ENCODE measurements at places on chromosomes 5 and 9.

DNA sequence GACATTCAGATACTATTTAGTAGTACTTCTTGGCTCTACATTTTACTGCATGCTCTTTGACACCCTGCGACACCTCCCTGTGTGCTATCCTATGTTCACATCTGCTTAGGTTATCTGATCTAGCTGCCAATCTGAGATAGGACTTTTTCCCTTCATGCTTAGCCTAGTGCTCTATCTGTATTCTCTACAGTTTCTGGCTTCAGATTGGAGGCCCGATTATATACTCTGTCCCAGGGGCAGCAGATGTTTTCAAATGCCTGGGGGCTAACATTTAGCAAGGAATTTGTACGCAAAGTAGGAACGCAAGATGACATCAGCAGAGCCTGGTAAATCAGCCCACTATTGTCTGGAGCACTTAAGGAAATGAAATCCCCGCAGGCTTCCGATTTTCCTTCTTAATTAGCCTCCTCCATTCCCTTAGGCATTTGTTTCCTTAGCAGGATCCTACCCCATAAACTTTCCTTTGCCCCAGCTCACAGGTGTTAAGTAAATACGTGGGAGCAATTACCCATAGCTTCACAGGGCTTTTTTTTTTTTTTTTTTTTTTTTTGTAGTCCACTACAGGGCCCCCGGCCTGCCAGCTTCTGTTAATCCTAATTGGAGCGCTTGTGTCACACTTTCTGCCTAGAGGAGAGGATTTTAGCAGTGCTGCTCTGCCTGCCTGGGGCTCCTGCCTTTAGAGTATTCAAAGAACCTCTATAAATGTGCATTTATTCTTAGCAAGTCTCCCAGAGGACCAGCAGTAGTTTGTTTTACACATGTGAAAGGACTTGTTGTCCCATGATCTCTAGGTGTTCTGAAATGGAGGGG, 61.1 kb upstream of the LPAR1 start:
- DNase-seq: no peak

- DNase-seq: no peak
Measured at GRCh38 chr9:104853683-104854082, 74.3 kb downstream of the ABCA1 start.

DNA sequence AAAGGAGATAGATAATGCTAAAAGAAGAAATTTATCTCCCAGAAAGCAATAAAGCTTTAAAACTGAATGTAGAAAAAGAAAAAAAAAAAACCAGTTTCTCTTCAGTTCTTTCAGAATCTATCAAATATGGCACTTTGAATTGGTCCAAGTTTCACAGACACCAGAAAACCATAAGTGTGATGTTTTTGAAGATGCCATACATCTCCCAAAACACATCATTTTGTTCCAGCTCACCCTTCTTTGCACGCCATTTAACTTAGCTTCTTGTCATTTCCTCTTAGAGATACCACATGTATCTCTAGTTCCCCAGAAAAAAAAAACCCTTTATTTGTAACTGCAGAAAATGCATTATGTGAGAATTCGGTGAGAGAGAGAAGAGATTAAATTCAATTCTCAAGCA, 46.1 kb upstream of the MAMDC2 start:
- DNase-seq: no peak

GRCh38 chr5:171549274-171549673, 129.8 kb downstream of the FGF18 start:
- DNase-seq: no peak

- DNase-seq: no peak
Measured at GRCh38 chr9:98214811-98215210, 22.4 kb upstream of the CORO2A start.

DNA sequence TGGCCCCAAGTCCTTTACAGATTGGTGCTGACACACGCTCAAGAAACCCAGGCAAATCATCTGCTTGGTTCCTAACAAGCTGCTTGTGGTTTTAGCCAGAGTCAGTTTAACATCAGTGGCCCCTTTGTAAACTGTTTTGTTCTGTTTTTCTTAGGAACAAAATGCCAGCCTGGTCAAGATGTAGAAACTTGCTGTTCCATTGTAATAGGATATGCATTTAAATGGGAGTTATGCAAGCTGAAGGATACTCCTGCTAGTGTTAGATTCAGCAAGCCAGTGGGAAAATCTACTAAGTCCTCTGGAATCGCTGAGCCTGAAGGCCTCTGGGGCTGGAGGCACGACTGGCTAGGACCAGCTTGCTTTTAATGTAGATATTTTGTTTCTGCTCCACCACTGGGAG, 391.1 kb downstream of the TLE4 start:
- no peak for DNase-seq

- no peak for DNase-seq
Measured at GRCh38 chr5:36720688-36721087, 114.3 kb downstream of the SLC1A3 start.

DNA sequence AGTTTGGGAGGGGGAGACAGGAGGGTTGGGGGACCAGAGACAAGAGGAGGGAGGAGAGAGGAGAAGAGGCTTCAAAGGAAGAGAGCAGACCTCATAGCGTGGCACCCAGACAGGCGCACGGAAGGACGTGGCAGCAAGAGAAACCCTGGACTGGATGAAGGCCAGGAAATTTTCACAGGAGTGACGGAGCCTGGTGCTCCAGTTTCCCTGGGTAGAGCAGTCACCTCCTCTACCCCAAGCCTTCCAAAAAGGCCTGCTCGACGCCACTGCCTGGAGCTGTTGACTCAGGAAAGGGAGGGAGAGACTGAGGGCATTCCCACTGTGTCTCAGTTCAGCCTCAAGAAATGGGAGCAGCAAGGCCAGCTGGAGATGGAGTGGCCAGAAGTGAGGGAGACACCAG, 19.3 kb downstream of the AK8 start:
- no peak for DNase-seq

- no peak for DNase-seq
Measured at GRCh38 chr5:77316871-77317661, 106.6 kb downstream of the PDE8B start.

DNA sequence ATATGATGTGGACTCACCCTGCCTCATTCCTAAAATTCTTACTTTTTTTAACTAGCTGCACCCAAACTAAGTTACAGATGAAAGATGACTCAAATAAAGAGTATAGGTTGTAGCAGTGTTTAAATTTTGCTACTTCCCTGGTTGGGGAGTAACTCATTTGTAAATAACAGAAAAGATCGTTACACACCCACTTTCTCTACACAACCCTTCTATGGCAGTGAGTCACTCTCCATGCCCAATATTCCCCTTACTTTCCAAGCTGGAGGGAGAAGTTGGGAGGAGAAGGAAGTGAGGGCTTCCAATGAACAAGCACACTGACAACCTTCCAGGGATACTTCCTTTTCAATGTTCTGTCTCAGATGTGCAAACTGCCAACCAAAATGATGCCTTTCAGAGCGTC, 1.9 kb downstream of the RASEF start:
- no peak for DNase-seq

GRCh38 chr9:135363596-135363995, 116.0 kb upstream of the PPP1R26 start:
- DNase-seq: no peak

- DNase-seq: no peak
Measured at GRCh38 chr5:64566310-64566916, 60.6 kb downstream of the RGS7BP start.

- no peak for DNase-seq
Measured at GRCh38 chr9:23769307-23769935, 56.6 kb downstream of the ELAVL2 start.

DNA sequence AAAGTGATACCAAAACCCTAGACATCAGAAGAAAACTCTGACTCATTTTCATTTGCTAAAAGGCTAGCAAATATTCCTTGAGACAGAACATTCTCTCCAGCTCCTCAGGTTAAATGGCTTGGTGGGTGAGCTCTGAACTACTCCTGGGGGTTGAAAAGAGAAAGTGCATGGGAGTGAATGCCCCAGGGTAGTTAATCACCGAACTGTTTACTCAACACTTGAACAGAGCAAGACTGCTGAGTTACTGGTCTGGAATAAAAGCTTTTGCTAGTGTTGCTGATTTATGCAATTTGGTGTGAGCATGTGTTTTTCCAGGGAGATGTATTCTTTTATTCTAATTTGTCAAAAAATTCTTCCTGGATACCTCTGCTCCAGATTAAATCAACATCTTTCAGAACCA, 88.3 kb upstream of the PRDM9 start:
- DNase-seq: no peak

GRCh38 chr5:102554082-102554481, 55.3 kb upstream of the SLCO6A1 start:
- DNase-seq: no peak

GRCh38 chr5:90802474-90803317, 244.1 kb downstream of the ADGRV1 start:
- no peak for DNase-seq

Data from stimulated activated CD4-positive, alpha-beta T cell treated with anti-CD3 and anti-CD28 coated beads, Interleukin-4, amount 100 ng/mL, for 4 hours (primary cell).